Naive thymus-derived CD4-positive, alpha-beta T cell (primary cell): ENCODE measurements at places on chromosomes 5 and 9. TPM values are rescaled to one million over a fixed set of nuclear protein-coding genes. Genes with fewer than 3 reads are reported as not detected.
A peak's percentile ranks its signal among the peaks of the same experiment; 100 is the strongest.

DNA sequence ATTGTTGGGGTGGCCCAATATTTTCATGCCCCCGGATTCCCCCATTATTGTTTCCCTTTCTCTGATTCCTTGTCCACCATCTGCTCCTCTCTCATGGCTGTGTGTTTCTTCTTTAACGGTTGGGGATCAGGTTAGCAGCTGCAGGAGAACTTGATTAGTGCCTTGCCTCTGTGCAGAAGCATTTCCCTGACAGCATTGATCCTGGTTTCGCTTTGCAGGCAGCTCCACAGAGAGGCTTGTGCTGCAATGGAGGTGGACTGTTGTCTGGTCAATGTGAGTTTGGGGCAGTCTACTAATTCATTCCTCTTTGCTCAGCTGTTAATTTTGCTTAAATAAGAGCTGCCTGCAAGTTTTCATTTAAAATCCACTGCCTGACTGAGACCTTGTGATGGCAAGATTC, 32.5 kb upstream of the SSBP2 start:
- H3K27me3 ChIP-seq: no peaks in the 10 kb centered on the region
- no peak for DNase-seq
- peaks cover 9% of the 10 kb centered on the region for H3K4me1 ChIP-seq
- H3K36me3 ChIP-seq: no peaks in the 10 kb centered on the region

- H3K36me3 ChIP-seq: no peaks in the 10 kb centered on the region
- H3K4me1 ChIP-seq: peaks cover 14% of the 10 kb centered on the region
- DNase-seq: peak; percentile 10
- H3K4me3 ChIP-seq: peak overlapping the region; percentile 94
- no peaks in the 10 kb centered on the region for H3K27me3 ChIP-seq
These were observed 944 bp downstream of the ATOX1 start for GRCh38 chr5:151757233-151758140.

- no peak overlapping the region for H3K4me3 ChIP-seq
- peaks cover 4% of the 10 kb centered on the region for H3K4me1 ChIP-seq
- no peak for DNase-seq
- no peaks in the 10 kb centered on the region for H3K27me3 ChIP-seq
- H3K27ac ChIP-seq: no peak overlapping the region
These were observed 57.7 kb downstream of the DCP2 start for GRCh38 chr5:113034182-113034773.

DNA sequence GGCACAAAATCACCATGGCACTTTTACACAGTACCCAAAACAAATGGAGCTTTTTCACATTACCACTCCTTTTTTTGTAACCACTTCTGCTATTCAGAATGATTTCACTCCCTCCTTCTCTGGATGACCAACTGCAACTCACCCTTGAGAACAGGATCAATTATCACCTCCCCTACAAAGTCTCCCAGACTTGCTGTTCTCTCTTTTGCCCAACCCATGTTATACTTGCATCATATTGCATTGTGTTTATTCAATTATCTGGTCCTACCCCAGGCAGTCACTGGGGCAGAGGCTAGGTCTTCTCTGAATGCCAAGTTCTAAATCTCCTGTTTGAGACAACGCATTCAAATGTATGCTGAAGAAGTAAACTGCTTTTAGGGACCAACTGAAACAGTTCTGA, 96.0 kb downstream of the GPR21 start:
- peaks cover 35% of the 10 kb centered on the region for H3K36me3 ChIP-seq
- H3K4me3 ChIP-seq: no peak overlapping the region
- DNase-seq: no peak
- H3K4me1 ChIP-seq: no peaks in the 10 kb centered on the region
- H3K27me3 ChIP-seq: no peaks in the 10 kb centered on the region
- no peak overlapping the region for H3K27ac ChIP-seq

GRCh38 chr5:128357226-128357625, 180.8 kb downstream of the FBN2 start:
- no peak for DNase-seq
- H3K4me1 ChIP-seq: no peaks in the 10 kb centered on the region
- H3K27ac ChIP-seq: no peak overlapping the region
- no peak overlapping the region for H3K4me3 ChIP-seq

GRCh38 chr5:59062986-59063683, 480.3 kb downstream of the RAB3C start:
- H3K27me3 ChIP-seq: no peaks in the 10 kb centered on the region
- H3K4me1 ChIP-seq: no peaks in the 10 kb centered on the region
- H3K4me3 ChIP-seq: no peak overlapping the region
- no peak overlapping the region for H3K27ac ChIP-seq
- no peak for DNase-seq

- peak overlapping the region; percentile 86 for H3K4me3 ChIP-seq
- no peak for DNase-seq
- H3K27me3 ChIP-seq: no peaks in the 10 kb centered on the region
- peak overlapping the region; percentile 97 for H3K27ac ChIP-seq
- peaks cover 94% of the 10 kb centered on the region for H3K36me3 ChIP-seq
These were observed 6.1 kb downstream of the TCF7 start for GRCh38 chr5:134120386-134121138.

DNA sequence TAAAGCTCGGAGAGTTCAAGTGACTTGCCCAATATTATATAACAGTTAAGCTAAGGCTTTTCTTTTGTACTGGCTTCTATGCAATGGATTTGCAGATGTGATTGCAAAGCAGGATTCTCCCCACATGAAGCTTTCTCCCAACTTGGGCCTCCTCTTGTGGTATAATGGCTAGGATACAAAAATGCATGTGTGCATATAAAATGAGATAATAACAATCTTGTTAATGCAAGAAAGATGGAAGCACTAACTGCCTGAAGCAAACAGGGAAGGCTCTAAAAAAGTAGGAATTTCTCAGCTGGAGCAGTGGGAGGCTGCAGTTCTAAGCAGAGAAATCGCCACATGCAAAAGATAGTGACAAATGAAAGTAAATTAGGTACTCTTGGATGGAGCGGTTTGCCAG, 444.2 kb upstream of the RIOK2 start:
- H3K4me3 ChIP-seq: no peak overlapping the region
- H3K36me3 ChIP-seq: no peaks in the 10 kb centered on the region
- no peaks in the 10 kb centered on the region for H3K4me1 ChIP-seq
- no peak overlapping the region for H3K27ac ChIP-seq
- no peaks in the 10 kb centered on the region for H3K27me3 ChIP-seq

- H3K36me3 ChIP-seq: no peaks in the 10 kb centered on the region
- H3K4me1 ChIP-seq: no peaks in the 10 kb centered on the region
- no peak for DNase-seq
- H3K27me3 ChIP-seq: no peaks in the 10 kb centered on the region
- H3K27ac ChIP-seq: no peak overlapping the region
These were observed 111.1 kb upstream of the IFNK start for GRCh38 chr9:27412963-27413362.

- H3K27me3 ChIP-seq: no peaks in the 10 kb centered on the region
- no peak overlapping the region for H3K4me3 ChIP-seq
- no peaks in the 10 kb centered on the region for H3K36me3 ChIP-seq
- no peak for DNase-seq
- H3K4me1 ChIP-seq: no peaks in the 10 kb centered on the region
- H3K27ac ChIP-seq: no peak overlapping the region
These were observed 130.6 kb downstream of the FBXO38 start for GRCh38 chr5:148514344-148514743.

- H3K4me1 ChIP-seq: peaks cover 4% of the 10 kb centered on the region
- H3K4me3 ChIP-seq: peak overlapping the region; percentile 63
- H3K36me3 ChIP-seq: no peaks in the 10 kb centered on the region
- DNase-seq: no peak
These were observed 1.3 kb downstream of the NIM1K start for GRCh38 chr5:43193181-43193893.

- peaks cover 8% of the 10 kb centered on the region for H3K4me1 ChIP-seq
- no peak for DNase-seq
- no peaks in the 10 kb centered on the region for H3K36me3 ChIP-seq
- no peak overlapping the region for H3K27ac ChIP-seq
- H3K4me3 ChIP-seq: no peak overlapping the region
These were observed 48.3 kb upstream of the EXOC3 start for GRCh38 chr5:394671-395155.

- no peaks in the 10 kb centered on the region for H3K36me3 ChIP-seq
- H3K27ac ChIP-seq: no peak overlapping the region
- H3K4me3 ChIP-seq: no peak overlapping the region
- no peaks in the 10 kb centered on the region for H3K4me1 ChIP-seq
These were observed 6.9 kb downstream of the LHX3 start for GRCh38 chr9:136197930-136198604.

GRCh38 chr5:152274224-152274623, 130.9 kb downstream of the NMUR2 start:
- no peak for DNase-seq
- no peak overlapping the region for H3K4me3 ChIP-seq
- no peaks in the 10 kb centered on the region for H3K36me3 ChIP-seq
- H3K4me1 ChIP-seq: no peaks in the 10 kb centered on the region
- no peaks in the 10 kb centered on the region for H3K27me3 ChIP-seq
- no peak overlapping the region for H3K27ac ChIP-seq

GRCh38 chr5:91052977-91053740, 330.0 kb downstream of the ARRDC3 start:
- no peaks in the 10 kb centered on the region for H3K27me3 ChIP-seq
- no peaks in the 10 kb centered on the region for H3K36me3 ChIP-seq
- H3K27ac ChIP-seq: no peak overlapping the region
- DNase-seq: no peak
- H3K4me3 ChIP-seq: no peak overlapping the region

GRCh38 chr9:73738741-73739530, 587.3 kb downstream of the ANXA1 start:
- H3K4me3 ChIP-seq: no peak overlapping the region
- no peak overlapping the region for H3K27ac ChIP-seq
- no peaks in the 10 kb centered on the region for H3K27me3 ChIP-seq
- no peak for DNase-seq
- no peaks in the 10 kb centered on the region for H3K4me1 ChIP-seq

DNA sequence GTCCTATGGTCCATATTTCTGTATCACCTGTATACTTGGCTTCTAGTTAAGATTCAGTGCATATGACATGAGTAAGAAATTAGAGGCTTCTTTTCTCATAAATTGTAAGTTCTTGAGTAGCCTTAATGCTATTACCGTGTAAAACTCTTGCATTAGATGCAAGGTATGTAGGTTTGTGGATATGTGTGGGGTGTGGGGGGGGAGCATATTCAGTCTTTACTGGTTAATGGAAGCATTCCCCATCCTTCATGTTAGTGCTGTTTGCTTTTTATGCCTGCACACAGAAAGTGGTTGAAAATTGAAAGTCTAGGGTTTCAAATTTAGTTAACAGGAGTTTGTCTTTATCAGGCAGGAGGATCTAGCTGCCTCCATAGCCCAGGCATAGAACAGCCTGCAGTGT, 16.1 kb downstream of the RAI14 start:
- H3K36me3 ChIP-seq: no peaks in the 10 kb centered on the region
- no peak overlapping the region for H3K27ac ChIP-seq

DNA sequence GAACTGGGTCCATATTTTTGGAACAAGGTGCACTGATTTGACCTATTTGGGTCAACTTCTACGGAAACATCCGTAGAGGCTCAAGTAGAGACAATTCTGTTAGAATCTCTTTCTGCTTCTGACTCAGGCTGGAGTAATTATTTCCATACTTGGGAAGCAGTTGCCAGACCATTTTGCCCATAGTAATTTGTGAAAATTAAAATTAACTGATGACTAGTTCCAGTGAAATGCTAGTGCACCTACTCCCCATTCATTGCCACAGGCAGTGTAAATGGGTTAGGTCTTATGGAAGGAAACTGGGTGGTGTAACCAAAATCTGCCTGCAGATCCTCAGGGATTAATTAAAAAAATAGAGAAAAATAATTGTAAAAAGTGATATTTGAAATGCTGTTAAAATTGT, 201.1 kb downstream of the TENT4A start:
- H3K36me3 ChIP-seq: no peaks in the 10 kb centered on the region
- no peaks in the 10 kb centered on the region for H3K27me3 ChIP-seq
- H3K4me3 ChIP-seq: no peak overlapping the region
- no peak for DNase-seq

DNA sequence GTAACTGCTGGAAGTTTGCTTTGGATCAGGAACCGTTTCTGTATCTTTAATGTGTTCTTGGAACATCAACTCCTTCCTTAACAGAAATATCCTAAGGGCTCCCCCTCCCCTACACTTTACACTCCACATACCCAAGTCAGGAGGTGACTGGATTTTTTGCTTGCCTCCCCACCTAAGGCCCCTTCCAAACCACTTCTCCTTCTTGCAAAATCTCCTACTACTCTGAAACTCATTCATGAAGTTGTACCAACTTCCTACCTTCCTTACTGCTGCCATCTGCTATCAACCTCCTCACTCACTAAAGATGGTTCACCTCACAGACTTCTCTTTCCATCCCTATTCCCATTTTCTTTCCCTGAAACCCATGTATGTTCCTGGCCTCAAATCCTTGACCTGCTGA, 16.1 kb downstream of the TXN start:
- no peaks in the 10 kb centered on the region for H3K36me3 ChIP-seq
- no peaks in the 10 kb centered on the region for H3K27me3 ChIP-seq
- H3K27ac ChIP-seq: no peak overlapping the region
- DNase-seq: no peak
- H3K4me3 ChIP-seq: no peak overlapping the region
- H3K4me1 ChIP-seq: no peaks in the 10 kb centered on the region

GRCh38 chr9:98074115-98074990, 17.8 kb downstream of the NANS start:
- peak overlapping the region; percentile 81 for H3K27ac ChIP-seq
- peak; percentile 46 for DNase-seq
- peaks cover 28% of the 10 kb centered on the region for H3K4me1 ChIP-seq
- no peak overlapping the region for H3K4me3 ChIP-seq
- no peaks in the 10 kb centered on the region for H3K27me3 ChIP-seq
- H3K36me3 ChIP-seq: peaks cover 9% of the 10 kb centered on the region

GRCh38 chr5:90365328-90365727, 44.2 kb downstream of the CETN3 start:
- H3K27me3 ChIP-seq: no peaks in the 10 kb centered on the region
- DNase-seq: no peak
- no peaks in the 10 kb centered on the region for H3K4me1 ChIP-seq
- no peak overlapping the region for H3K4me3 ChIP-seq
- no peak overlapping the region for H3K27ac ChIP-seq

Gene PCDHB11
- total RNA-seq: not detected in 2 replicates

Gene LCN1
- not detected for total RNA-seq

Gene GPRIN1
- 2.2 and 2.3 TPM in 2 replicates for total RNA-seq

Gene C9orf50
- total RNA-seq: not detected in 2 replicates

Gene CCL28
- 17.3 TPM for total RNA-seq

Gene CDX1
- total RNA-seq: not detected

Gene PCDHGB3
- total RNA-seq: 0.58 and 0.97 TPM in 2 replicates

Gene EXOSC2
- total RNA-seq: 60.7 and 62.2 TPM in 2 replicates

Gene PPP3R2
- total RNA-seq: not detected
